Endothelial cell of umbilical vein (primary cell): ENCODE measurements at places on chromosomes 12 and 14. TPM values are rescaled to one million over a fixed set of nuclear protein-coding genes. Genes with fewer than 3 reads are reported as not detected.

DNA sequence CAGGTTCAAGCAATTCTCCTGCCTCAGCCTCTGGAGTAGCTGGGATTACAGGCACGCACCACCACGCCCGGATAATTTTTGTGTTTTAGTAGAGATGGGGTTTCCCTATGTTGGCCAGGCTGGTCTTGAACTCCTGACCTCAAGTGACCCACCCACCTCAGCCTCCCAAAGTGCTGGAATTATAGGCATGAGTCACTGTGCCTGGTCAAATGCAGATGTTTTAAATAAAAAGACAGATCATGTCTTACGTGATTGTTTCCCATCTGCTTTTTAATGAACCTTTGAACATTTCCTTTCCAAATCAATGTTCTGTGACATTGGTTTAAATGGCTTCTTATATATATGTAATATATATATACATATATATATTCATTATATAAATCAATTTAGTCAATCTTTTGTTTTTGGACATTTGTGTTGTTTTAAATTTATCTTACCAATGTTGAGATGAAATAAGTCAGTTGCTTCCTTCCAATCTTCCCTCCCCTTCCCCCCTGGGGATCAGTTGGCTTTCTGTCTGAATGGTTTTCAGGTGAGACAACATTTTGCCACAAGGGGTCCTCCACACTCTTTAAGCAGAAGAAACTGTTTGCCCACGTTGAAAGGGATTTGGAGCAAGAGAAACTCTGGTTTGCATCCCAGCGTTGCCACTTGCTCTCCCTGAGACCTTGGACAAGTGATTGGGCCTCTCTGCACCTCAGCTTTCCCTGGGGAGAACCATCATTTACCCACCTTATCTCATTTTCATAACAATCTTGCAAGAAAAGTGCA lies 47.6 kb upstream of the RBM19 start:
- DNase-seq, result no peak

- DNase-seq, result peak; percentile 76
Measured at GRCh38 chr12:43444940-43445564, 107.0 kb downstream of the ADAMTS20 start.

DNA sequence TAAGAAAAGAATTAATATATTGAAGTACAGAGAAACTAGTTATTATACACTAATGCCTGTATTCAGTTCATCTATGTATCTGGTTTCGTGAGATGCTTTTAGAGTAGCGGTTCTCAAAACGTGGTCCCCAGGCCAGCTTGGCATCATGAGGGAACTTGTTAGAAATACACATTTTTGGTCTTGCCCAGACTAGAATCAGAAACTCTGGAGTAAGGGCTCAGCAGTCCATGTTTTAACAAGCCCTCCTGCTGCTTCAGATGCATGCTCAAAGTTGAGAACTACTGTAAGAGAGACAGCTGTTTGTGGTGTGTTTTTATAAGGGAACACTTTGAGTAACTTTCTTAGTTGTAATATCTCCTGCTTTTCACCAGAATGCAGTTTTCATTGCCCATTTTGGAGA lies 18.1 kb downstream of the GPATCH2L start:
- DNase-seq, result no peak

- peak; percentile 88 for DNase-seq
Measured at GRCh38 chr12:96263449-96263902, 69.3 kb downstream of the ELK3 start.

GRCh38 chr12:21697904-21698630 lies 40.4 kb upstream of the LDHB start:
- DNase-seq, result peak; percentile 49

GRCh38 chr14:62138593-62138992 lies 376.4 kb downstream of the SNAPC1 start:
- DNase-seq, result no peak

DNA sequence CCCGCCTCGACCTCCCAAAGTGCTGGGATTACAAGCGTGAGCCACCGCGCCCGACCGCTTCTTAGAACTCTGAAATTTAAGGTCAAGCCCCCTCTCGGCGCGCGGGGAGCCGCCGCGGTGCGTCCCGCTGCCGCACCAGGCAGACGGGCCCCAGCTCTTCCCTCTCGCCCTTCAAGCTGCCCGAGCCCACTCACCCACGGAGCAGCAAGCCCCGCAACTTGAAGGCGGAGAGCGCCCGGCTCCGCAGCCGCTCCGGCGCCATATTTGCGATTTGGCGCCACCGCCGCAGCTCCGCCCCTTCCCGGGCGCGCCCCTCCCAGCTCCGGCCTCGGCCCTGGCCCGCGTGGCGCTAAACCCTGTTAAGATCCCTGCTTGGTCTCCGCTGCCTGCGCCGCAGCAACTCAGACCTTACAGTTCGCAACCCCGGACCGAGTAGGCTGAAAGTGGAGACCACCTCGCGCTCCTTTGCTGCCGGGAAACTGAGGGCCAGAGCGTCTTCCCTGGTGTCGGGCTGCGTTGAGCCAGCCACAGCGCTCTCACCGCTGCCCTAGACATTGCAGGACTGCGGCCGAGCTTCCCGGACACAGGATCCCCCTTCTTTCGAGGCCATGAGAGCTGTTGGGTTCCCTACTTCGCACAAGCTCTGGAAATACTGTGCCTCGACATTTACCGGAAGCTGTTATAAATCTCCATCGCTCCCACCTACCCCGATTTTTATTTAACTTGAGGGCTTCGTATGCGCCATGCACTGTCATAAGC lies at the start of gene POLE2:
Gene POLE2 (minus strand): TSS at position 273 of the 759 bp plus-strand sequence. CDS start 11 bp downstream, at position 262.
- DNase-seq, result peak; percentile 72

DNA sequence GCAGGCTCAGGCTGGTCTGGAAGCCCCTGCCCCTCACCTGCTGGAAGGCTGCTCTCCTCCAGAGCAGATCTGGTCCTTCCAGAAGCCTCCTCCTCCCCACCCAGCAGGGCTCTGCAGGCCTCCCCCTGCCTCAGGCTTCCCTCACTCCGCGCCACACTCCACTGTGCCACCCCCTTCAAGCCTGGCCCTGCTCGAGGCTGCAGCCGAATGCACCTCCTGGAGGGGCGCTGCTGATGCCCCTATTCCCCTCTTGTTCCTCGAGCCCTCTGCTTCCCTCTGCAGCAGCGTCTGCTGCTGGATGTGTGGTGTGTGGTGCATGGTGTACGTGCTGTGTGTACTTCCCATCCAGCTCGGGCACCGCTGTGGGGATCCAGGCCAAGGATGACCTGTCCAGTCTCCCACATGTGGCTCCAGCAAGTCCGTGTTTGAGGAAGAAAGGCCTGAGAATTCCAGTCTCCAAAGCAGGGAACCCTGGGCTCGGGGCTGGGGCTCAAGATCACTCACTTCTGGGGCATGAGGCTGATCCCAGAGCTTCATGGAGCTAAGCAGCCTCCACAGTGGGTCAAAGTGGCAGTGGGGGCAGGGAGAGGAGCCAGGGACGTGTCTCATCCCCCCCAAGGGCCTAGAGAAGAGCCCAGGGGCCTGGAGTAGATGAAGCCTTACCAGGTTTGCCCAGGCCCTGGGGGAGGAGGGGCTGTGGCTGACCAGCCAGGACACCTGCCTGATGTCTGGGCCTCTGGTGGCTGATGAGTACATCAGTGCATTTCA lies 136.0 kb upstream of the C14orf180 start:
- DNase-seq, result no peak

DNA sequence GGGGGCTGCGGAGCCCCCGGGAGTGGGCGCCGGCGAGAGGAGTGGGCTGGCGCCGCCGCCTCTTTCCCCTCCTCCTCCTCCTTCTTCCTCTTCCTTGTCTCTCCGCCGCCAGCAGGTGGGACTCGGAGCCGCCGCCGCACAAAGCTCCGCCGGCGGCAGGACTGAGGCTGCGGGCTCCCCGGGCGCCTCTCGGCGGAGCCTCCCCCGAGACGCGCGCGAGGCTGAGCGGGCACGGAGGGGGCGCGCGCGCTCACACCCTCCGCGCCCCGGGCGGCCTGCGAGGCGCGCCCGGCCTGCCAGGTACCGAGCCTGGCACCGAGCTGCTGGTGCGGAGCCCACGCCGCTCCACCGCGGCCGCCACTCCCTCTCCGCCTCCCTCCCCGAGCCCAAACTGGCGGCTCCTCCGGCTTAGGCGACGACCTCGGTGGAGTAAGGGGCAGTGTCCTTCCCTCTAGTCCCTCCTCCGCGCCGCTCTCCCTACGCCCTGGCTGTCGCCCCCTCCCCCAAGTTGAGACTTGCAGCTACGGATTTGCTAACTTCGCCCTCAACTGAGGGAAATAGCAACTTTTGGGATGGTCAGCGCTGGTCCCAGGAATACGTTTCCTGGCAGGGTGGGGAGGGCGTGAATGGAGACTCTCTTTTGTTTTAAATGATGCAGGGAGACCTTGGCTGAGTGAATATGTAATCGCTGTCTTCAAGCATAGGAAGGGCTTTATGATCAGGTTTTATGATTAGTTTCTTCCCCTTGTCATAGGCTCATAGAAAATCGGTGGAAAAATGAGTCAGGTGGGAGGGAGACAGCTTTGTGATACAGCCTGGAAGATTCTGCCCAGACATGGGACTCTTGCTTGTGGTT lies 199.5 kb upstream of the CAND1 start:
- DNase-seq, result no peak

DNA sequence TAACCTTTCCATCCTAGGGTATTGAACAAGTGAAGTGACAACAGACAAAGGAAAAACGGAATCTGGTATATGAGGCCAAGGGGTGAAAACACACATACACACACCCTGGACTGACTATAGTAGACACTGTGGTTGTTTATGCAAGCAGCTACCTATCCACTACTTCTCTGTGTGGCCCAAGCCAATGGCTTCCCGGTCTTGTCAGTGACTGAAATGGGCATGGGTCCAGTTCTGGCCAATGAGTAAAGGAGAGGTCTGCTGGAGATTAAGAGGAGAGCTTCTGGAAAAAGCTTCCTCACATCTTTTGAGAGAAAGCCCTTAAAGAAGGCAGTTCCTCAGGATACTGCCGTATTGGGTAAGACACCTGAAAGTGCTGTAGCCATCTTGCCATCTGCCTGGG lies 19.3 kb downstream of the MBIP start:
- DNase-seq, result no peak

GRCh38 chr14:102799684-102800562 lies 22.7 kb downstream of the TRAF3 start:
- no peak for DNase-seq

- no peak for DNase-seq
Measured at GRCh38 chr12:131217024-131217586, 263.4 kb downstream of the ADGRD1 start.

DNA sequence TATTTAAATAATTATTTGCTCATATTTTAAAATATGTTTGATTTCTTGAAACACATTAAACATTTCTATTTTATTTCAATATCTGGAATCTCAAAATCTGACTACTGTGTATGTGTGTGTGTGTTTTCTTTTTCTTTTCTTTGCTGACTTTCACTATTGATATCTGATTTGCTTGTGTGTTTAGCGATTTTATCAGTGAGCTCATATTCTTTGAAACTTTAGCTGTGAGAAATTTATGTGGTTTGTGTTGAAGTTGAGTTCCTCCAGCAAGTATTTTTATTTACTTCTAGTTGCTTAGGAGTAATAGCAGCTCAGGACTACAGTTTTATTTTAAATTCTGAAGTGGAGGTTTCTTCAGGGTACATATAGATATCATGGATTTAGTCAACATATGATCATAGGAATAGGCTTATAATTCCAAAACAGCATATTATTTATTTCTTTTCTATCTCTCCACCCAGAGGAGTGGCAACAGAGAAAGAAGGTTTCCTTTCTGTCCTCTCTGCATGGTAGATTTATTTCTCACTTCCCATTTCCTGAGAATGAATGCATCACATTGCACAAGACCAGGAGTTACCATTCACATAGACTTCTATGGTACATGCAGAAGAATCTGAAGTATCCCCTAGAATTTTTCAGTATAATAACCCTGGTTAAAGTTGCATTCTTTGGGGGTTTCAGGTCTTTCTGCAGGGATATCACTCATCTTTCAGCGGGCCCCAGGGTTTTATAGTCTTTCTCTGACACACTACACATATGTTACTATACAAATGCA lies 60.5 kb downstream of the PTPRQ start:
- DNase-seq, result no peak

GRCh38 chr12:60863421-60863820 lies 1267.6 kb downstream of the SLC16A7 start:
- no peak for DNase-seq

- peak; percentile 91 for DNase-seq
Measured at GRCh38 chr12:122080149-122081082, 1.9 kb downstream of the MLXIP start.

DNA sequence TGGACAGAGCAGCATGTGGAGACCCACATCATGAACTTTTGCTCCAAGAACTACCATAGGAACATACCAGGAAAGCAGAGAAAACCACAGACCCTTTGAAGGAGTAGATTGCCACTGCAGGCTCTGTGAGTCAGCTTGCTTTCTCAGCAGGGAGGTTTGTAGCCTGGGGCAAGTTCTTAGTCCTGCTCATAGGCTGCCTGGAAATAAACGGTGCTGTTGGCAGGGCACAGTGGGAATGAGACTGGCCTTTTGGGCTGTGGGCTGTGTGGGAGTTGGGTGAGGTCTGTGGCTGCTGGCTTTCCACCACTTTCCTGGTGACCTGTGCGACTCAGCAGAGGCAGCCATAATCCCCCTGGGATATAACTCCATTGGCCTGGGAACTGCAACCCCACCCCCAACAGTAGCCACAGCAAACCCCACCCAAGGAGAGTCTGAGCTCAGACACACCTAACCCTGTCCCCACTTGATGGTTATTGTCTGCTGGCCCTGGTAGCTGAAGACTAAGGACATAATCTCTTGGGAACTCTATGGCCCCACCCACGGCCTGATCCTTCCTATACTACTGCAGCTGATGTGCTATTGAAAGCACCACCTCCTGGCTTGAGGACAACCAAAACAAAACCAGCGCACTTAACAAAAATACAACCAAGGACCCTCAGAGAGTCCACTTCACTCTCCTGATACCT lies 192.1 kb upstream of the GARIN6 start:
- no peak for DNase-seq

DNA sequence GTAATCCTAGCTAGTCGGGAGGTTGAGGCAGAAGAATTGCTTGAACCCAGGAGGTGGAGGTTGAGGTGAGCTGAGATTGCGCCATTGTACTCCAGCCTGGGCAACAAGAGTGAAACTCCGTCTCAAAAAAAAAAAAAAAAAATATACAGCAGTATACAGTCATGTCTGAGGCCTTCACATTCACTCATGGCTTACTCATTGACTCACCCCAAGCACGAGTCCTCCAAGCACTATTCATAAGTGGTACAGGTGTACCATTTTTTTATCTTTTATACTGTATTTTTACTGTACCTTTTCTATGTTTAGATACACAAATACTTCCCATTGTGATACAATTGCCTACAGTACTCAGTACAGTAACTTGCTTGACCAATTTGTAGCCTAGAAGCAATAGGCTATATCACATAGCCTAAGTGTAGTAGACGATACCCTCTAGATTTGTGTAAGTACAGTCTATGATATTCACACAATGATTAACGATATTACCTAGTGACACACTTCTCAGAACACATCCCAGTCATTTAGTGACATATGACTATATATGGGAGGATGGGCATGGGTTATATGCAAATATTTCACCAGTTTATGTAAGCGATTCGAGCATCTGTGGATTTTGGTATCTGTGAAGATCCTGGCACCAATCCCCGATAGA lies 12.2 kb downstream of the LLPH start:
- DNase-seq, result no peak

- DNase-seq, result no peak
Measured at GRCh38 chr14:105084741-105085571, 19.7 kb upstream of the GPR132 start.

MYL2 gene
- total RNA-seq, result 0.93 TPM in 1 of 2 replicates, not detected in the other

COL2A1 gene
- not detected in 2 replicates for total RNA-seq

GPR135 gene
- total RNA-seq, result 3.4 and 3.7 TPM in 2 replicates

CPNE6 gene
- not detected in 2 replicates for total RNA-seq

P2RX7 gene
- total RNA-seq, result 5.1 and 8.1 TPM in 2 replicates

TMEM117 gene
- 2.7 and 3.8 TPM in 2 replicates for total RNA-seq

KLHL33 gene
- 0.07 TPM in 1 of 2 replicates, not detected in the other for total RNA-seq

MORN3 gene
- total RNA-seq, result 0.62 and 0.73 TPM in 2 replicates

RAB3IP gene
- total RNA-seq, result 12.1 and 13.3 TPM in 2 replicates

GDF3 gene
- 4.1 and 5.0 TPM in 2 replicates for total RNA-seq

OAS1 gene
- 2.9 and 6.4 TPM in 2 replicates for total RNA-seq

PLEKHH1 gene
- total RNA-seq, result 0.35 and 0.71 TPM in 2 replicates

PTPRB gene
- total RNA-seq, result 150 and 151 TPM in 2 replicates
